Cardiac ventricle fibroblast (primary cell): ENCODE measurements at places on chromosomes 2 and 18. TPM values are rescaled to one million over a fixed set of nuclear protein-coding genes. Genes with fewer than 3 reads are reported as not detected.

Gene VIL1
- total RNA-seq, result not detected in 2 replicates

Gene FKBP1B
- 5.6 and 7.2 TPM in 2 replicates for total RNA-seq

Gene SLC38A11
- not detected in 2 replicates for total RNA-seq

Gene SLC40A1
- 19.7 and 21.3 TPM in 2 replicates for total RNA-seq

Gene CKAP2L
- 0.81 and 1.9 TPM in 2 replicates for total RNA-seq

Gene AFG3L2
- 29.5 and 30.6 TPM in 2 replicates for total RNA-seq

Gene MAP3K19
- total RNA-seq, result not detected in 2 replicates

Gene DCC
- total RNA-seq, result 0.06 and 0.20 TPM in 2 replicates

Gene PSMA8
- not detected in 2 replicates for total RNA-seq

Gene INHBB
- total RNA-seq, result 2.1 and 2.4 TPM in 2 replicates

Gene TEKT4
- not detected in 2 replicates for total RNA-seq

Gene ACYP2
- 10.0 and 11.3 TPM in 2 replicates for total RNA-seq

Gene ADI1
- total RNA-seq, result 58.0 and 75.1 TPM in 2 replicates

Gene LHCGR
- total RNA-seq, result not detected in 2 replicates

Gene LBX2
- total RNA-seq, result 3.2 TPM in 2 replicates

Gene ARHGAP28
- 15.7 and 21.3 TPM in 2 replicates for total RNA-seq

Gene NEU2
- not detected in 2 replicates for total RNA-seq

Gene TNFAIP6
- 19.3 and 29.5 TPM in 2 replicates for total RNA-seq

Gene STARD6
- total RNA-seq, result not detected in 2 replicates

Gene CHRNG
- not detected in 2 replicates for total RNA-seq

Gene METTL21A
- 13.2 and 22.8 TPM in 2 replicates for total RNA-seq

Gene RASGRP3
- total RNA-seq, result 1.4 and 4.2 TPM in 2 replicates

Gene PECR
- 5.0 and 11.1 TPM in 2 replicates for total RNA-seq

Gene IL36G
- not detected in 2 replicates for total RNA-seq

Gene ANKRD29
- total RNA-seq, result 0.50 and 1.4 TPM in 2 replicates

Gene PELI1
- 5.7 and 6.4 TPM in 2 replicates for total RNA-seq

Gene NGEF
- total RNA-seq, result 0.75 TPM in 1 of 2 replicates, not detected in the other

Gene ALKAL2
- not detected in 2 replicates for total RNA-seq

Gene LTBP1
- total RNA-seq, result 104 and 114 TPM in 2 replicates

Gene FBXO48
- 0.31 and 0.78 TPM in 2 replicates for total RNA-seq

Gene GRP
- not detected in 2 replicates for total RNA-seq

Gene CREG2
- 0.59 and 1.1 TPM in 2 replicates for total RNA-seq
